ENCODE measurements at places on chromosomes 1 and 21.

DNA sequence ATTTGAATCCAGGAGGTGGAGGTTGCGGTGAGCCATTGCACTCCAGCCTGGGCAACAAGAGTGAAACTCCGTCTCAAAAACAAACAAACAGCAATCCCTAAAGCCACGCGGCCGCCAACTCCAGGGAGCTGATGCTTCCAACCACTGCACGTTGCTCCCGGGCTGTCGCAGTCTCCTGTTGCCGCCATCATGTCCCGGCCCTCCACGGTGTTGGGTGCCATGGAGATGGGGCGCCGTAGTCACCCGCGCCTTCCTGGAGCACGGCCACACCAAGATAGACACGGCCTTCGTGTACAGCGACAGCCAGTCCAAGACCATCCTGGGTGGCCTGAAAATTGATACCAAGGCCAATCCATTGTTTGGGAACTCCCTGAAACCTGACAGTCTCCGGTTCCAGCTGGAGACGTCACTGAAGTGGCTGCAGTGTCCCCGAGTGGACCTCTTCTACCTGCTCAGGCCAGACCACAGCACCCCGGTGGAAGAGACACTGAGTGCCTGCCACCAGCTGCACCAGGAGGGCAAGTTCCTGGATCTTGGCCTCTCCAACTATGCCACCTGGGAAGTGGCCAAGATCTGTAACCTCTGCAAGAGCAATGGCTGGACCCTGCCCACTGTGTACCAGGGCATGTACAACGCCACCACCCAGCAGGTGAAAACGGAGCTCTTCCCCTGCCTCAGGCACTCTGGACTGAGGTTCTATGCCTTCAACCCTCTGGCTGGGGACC, 32.6 kb downstream of the SLC16A1 start:
- no peak for DNase-seq

DNA sequence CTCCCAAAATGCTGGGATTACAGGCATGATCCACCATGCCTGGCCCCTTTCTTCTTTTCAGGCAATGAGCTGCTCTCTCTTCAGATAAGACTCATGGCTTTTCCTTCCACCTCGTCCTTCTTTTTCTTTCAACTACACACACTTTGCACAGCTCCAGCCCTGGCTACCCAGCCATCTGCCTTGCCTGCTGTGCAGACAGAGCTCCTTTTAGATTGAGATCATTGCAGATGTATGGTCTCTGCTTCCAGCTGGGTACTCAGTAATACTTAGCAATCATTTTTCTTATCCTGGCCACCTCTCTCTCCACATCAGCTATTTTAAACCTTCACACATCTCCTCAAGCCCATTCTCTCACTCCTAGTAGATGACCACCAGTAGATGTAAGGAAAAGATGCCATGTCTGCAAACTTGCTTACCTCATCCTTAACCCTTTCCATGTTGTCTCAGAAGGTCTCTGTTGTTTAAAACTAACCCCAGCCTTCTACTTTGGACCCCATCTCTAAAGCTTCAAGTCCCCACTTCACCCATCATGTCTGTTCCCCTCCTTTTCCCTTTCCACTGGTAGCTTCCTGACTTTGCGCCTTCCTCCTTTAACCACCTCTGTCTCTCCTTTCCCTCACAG, 7.3 kb downstream of the RAB4A start:
- no peak for DNase-seq

DNA sequence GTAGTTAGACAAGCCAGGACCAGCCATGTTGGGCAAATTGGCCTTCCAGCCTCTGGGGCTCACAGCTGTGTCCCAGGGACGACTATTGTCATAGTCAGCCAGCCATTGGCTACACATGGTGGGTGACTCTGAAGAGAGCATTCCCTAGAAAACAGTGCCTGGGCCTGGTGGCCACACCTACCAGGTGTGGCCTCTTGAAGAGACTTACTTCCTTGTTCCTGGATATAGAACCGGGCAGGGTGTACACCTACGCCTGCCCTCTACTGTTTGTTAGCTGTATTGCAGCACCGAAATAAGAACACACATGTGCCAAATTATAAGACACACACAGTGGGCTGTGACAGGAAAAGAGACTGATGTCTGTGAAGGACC, 134.6 kb upstream of the ARHGEF16 start:
- DNase-seq, result no peak

- DNase-seq, result no peak
These were observed 88.9 kb upstream of the COL11A1 start for GRCh38 chr1:103197216-103197615.

DNA sequence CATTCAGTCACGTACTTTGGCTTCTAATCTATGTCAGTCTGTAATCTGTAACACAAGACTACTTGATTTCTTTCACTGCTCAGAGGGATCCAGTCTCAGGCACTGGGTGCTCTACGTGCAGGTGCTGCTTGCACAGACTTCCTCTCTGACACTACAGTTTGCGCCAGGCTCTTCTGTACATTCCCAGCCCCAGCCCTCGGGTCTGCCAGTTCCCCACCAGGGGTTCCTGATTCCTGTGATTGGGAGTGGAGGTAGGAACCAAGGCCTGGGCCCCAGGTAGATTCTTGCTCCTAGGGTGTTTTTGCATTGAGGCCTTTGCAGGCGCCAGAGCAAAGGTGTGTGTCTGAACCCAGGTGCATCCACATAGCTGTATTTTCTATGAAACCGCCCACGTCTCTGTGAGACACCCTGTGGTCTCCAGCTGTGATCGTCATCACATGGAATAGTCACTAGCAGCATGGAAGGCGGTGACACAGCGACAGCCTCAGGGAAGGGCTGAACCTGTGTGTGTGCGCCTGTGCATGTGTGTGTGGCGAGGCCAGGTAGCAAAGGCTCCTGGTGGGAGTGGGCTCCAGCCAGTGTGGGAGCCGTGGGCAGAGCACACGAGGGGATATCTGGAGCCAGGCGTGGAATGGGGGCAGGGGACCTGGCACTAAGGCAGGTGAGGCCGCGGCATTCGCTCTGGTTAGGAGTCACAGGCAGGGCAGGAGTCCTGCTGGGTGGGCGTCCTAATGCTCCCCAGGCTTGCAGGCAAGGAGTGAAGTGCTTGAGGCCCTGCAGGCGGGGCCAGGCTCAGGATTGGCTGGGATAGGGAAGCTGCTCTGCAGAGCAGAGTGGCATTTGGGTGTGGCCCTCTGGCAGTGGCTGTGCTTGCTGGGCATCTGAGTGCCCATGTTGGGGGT, 5.2 kb downstream of the GJC2 start:
- no peak for DNase-seq

DNA sequence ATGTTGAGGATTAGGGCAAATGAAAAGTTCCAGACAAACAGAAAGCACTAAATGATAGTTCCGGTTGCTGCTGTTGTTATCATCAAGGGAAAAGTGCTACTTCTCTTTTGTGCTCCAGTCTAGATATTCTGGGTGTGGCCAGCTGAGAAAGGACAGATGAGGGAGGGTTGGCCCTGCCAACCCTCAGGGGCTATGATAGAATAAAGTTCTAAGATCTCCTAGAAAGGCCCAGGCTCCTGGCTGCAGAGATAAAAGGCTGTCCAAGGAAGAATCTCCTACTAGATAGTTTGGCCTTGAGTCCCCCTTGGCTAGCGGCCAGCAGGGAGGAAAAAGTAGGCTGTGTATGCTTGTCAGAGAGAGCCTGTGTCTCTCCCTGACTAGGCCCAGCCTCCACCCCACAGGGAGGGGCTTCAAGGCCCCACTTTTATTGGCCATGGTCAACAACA, 31.5 kb downstream of the RIMS3 start:
- peak; percentile 18 for DNase-seq

- no peak for DNase-seq
These were observed 2.7 kb downstream of the TMEM200B start for GRCh38 chr1:29120947-29121485.

DNA sequence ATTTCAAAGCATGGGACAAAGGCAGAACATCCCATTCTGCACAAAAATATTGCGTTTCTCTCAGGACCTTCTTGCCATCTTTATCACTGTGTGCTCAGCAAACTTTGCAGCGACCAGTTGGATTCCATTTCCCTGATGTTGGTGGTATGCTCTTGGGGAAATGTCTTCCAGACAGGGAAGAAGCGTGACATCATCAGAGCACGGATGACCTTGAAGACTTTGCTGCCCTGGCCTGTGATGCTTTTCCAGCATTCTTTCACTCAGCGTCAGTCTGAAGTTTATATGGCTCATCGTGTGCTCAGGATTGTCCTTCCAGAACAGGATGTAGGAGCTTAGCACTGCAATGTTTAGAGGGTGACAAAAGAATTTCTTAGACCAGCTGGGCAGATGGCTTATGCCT, 131.4 kb upstream of the F3 start:
- no peak for DNase-seq

GRCh38 chr21:31922881-31923280, 50.1 kb downstream of the HUNK start:
- DNase-seq, result no peak

DNA sequence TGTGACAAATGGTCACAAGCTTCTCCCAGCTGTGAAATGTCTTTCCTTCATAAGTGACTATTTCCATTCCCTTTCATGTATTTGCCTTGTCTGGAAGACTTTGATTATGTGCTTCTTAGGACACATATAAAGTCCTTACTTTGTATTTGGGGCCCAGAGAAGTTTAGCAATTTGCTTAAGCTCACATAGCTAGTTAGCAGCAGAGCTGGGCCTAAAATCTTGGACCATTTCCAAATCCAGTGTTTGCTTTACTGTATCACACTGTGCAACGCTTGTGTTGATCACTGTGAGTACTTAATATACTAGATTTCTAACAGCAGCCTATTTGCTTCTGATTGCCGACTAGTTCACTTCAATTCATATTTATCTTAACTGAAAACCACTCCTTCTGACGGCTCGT, 2.2 kb upstream of the KCNA3 start:
- no peak for DNase-seq

GRCh38 chr1:49306507-49307070, 529.9 kb upstream of the BEND5 start:
- DNase-seq, result no peak

GRCh38 chr1:186865857-186866256, 37.1 kb downstream of the PLA2G4A start:
- no peak for DNase-seq

DNA sequence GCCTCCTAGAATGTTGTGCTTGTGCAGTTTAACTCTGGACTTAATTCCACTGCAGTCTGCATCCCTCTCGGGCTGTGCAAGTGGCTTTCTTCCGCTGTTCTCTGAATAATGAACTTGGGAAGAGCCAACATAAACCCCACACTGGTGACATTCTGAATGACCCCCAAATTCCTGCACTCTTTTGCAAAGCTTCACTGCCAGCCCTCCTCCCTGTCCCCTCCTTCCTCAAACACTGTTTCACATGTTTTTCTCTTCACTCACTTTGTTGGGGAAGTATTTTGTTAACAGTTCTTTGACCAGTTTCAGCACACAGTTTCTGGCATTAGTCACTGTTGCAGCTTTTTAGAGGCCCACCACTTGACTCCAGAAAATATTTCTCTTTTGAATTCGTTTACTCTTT, 39.7 kb downstream of the GNG12 start:
- DNase-seq, result no peak

DNA sequence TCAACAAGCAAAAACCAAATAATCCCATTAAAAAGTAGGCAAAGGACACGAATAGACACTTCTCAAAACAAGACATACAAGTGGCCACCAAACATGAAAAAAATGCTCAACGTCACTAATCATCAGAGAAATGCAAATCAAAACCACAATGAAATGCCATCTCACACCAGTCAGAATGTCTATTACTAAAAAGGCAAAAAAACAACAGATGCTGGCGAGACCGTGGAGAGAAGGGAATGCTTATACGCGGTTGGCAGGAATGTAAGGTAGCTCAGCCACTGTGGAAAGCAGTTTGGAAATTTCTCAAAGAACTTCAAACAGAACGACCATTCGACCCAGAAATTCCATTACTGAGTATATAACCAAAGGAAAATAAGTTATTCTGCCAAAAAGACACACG, 145.1 kb upstream of the EDN2 start:
- DNase-seq, result no peak

- no peak for DNase-seq
These were observed 803 bp upstream of the B4GALT2 start for GRCh38 chr1:43978264-43978550.

GRCh38 chr1:73604211-73604610, 593.8 kb downstream of the LRRIQ3 start:
- DNase-seq, result no peak

All from urinary bladder (tissue), 4 donors.